ENCODE measurements at places on chromosomes 1 and 21. TPM values are rescaled to one million over a fixed set of nuclear protein-coding genes. Genes with fewer than 3 reads are reported as not detected.

- no peak for DNase-seq
Measured at GRCh38 chr1:42046761-42047507, 106.3 kb upstream of the GUCA2B start.

GRCh38 chr1:182227864-182228547, 163.6 kb downstream of the GLUL start:
- DNase-seq, result no peak

DNA sequence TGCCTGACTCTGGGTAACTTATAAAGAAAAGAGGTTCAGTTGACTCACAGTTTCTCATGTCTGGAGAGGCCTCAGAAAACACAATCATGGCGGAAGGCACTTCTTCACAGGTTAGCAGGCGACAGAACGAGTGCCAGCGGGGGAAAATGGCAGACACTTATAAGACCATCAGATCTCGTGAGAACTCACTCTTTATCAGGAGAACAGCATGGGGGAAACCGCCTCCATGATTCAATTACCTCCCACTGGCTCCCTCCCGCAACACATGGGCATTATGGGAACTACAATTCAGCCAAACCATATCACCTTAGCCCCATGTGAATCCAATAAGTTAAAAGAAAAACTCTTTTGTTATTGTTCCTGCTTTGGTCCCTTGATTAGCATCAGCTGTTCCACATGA, 725.2 kb downstream of the LRRIQ3 start:
- no peak for DNase-seq

GRCh38 chr1:8431019-8431418, 113.1 kb downstream of the SLC45A1 start:
- DNase-seq, result no peak

GRCh38 chr1:70495370-70495769, 84.3 kb downstream of the CTH start:
- no peak for DNase-seq

The GJA5 gene
- total RNA-seq, result 46.5 TPM

DNA sequence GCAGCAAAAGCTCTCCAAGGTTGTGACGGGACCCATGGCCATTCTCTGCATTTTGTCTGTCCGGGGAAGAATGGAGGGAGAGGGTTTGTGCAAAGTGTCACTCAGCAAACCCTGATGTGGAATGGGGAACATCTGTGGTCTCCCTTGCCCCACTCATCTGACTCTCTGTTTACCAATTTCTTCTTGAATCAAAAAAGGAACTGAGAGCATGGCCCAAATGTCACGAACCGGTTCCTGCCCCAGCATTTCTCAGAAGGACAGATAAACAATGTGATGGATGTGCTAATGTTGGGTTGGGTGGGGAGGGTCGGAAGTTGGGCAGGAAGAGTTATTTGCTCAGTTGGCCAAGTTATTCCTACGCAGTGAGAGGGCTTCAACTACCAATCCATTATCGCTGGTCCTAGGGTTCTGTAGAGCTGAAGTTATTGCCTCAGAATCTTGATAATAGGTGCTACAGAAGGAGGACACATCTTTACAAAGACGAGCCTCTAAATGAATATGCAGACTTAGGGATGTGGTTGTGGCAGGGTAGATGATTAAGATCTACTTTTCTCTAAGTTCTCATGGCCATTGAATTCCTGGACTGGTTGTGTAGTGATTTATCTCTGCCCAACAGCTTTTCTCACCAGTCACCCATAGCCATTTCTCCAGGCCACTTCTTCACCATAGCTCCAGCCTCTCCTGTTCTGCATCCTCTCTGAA, 9.6 kb upstream of the DUSP12 start:
- DNase-seq, result no peak

The CFH gene
- total RNA-seq, result 45.0 TPM

- no peak for DNase-seq
Measured at GRCh38 chr1:220330265-220330664, 58.0 kb upstream of the RAB3GAP2 start.

The MAP3K7CL gene
- 4.4 TPM for total RNA-seq

DNA sequence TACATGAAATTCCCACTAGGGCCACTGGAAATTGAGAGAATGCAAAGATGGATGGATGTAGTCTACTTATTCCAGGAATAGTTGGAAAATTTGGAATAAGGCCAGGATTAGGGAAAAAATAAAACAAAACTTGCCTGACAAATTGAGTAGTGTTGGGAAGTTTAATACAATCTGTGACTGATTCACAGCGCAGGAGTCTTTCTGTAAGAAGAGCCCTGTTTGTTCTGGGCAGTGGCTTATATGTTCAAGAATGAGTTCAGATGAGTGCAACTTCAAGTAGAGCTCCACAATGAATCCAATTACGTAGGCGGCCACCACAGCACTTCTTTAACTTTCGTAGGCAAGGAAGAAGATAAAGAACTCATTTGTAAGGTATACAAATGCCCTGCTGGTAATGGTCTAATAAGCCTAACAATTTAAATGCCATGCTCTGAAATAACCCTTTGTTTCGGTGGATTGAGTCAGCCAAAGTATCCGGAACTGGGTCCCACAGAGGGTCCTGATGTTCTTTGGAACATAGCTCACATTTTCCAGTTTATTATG, 47.1 kb upstream of the KCNE1 start:
- no peak for DNase-seq

GRCh38 chr1:55363268-55363667, 148.1 kb upstream of the USP24 start:
- DNase-seq, result no peak

DNA sequence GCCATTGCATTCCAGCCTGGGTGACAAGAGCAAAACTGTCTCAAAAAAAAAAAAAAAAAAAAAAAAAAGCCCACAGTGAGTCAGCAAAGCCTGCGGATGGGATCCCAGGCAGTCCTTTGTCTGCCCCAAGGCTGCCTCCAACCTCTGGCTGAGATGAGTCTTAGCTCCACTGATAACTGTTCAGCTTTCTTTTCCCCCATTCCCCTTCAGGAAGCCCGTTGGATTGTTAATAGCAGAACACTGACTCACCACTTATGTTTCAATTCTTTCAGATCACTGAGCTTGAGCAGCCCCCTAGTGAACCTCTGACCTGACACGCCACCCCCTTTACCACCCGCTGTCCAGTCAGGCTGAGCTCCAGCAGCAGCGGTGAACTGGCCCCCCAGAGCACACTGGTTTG, 57.5 kb downstream of the ERG start:
- DNase-seq, result no peak

The REN gene
- not detected for total RNA-seq
